ENCODE measurements at places on chromosomes 3 and 15.

DNA sequence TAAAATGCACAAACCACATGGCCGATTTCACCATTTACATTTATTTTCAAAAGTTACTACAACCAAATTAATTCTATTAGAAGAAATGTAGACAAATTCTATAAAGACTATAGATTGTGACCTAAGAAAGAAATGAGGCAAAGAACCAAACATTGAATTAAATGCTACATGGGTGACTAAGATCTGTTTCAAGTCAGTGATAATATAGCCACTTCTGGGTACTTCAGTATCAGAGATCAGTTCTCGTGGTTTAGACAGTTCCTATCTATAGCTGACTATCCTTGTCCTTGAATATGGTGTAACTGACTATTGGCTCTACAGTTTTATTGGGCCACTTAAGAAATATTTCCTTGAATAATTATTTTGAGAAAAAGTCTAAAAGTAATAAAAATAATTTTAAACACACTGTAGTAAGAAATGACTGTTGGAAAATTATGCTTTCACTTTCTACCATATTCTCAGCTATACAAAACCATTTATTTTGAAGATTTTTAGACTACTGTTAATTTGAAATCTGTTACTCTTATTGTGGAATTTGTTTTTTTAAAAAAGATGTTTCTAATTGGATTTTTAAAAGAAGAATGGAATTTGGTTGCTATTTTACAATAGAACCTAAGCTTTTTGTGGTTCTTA is 14.1 kb downstream of the KCNMB3 start:
- no peak for DNase-seq

- DNase-seq, result no peak
Observed at GRCh38 chr3:154132777-154133375, 11.7 kb downstream of the ARHGEF26 start.

- DNase-seq, result no peak
Observed at GRCh38 chr3:124115279-124115678, 123.4 kb upstream of the ROPN1 start.

DNA sequence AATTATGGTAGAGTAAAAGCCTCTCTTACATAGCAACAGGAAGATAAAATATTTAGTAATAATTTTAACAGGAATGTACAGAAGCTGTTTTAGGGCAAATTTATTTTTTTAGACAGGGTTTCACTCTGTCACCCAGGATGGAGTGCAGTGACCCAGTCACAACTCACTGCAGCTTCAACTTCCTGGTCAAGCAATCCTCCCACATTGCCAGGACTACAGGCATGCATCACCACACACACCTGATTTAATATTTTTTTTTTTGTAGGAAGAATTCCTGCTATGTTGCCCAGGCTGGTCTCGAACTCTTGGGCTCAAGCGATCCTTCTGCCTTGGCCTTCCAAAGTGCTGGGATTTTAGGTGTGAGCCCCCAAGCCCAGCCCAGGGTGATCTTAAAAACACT is 61.1 kb downstream of the PCCB start:
- DNase-seq, result no peak

Data from stimulated activated CD8-positive, alpha-beta memory T cell treated with anti-CD3 and anti-CD28 coated beads, Interleukin-2, amount 100 ng/mL, for 48 hours (primary cell).